ENCODE measurements at places on chromosomes 5 and 9.

- no peak for DNase-seq
Measured at GRCh38 chr5:172692981-172693380, 51.9 kb downstream of the NEURL1B start.

DNA sequence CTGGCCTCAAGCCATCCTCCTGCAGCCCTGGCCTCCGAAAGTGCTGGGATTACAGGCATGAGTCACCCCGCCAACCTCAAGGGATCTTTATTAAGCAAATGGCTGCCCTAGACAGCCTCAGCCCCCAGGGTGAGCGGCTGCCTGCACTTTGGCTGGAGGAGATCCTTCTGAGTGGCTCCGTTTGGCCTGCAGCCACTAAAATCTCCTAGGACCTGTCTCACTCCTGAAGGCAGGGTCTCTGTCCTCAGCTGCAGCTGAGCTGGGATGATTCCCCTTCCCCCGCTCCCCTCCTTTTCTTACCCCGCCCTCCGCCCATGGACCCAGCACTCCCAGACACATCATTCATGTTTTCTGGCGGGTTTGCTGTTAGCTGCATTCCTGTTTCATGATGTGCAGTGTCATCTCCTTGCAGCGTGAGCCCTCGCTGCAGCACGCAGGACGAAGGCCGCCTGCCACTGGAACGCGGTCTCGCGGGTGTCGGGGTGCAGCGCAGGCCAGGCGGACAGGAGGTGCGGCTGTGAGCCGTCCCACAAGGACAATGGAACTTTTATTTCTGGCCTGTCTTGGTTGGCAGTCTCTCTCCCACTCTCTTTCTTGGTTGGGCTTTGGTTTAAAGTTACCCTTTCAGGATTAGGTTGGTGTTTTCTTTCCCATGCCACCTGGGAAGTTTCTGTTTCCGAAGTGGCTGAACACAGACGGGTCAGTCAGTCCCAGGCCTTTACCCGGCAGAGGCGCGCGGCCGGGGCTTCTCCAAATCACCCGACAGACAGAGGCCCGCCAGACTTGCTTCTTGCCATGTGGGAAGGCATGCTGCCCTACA, 137.1 kb downstream of the FOXD1 start:
- no peak for DNase-seq

GRCh38 chr9:120265791-120266190, 314.2 kb downstream of the CDK5RAP2 start:
- no peak for DNase-seq

GRCh38 chr5:1736889-1737711, 62.5 kb downstream of the MRPL36 start:
- DNase-seq: no peak

- no peak for DNase-seq
Measured at GRCh38 chr9:86126998-86127972, 27.9 kb upstream of the GOLM1 start.

DNA sequence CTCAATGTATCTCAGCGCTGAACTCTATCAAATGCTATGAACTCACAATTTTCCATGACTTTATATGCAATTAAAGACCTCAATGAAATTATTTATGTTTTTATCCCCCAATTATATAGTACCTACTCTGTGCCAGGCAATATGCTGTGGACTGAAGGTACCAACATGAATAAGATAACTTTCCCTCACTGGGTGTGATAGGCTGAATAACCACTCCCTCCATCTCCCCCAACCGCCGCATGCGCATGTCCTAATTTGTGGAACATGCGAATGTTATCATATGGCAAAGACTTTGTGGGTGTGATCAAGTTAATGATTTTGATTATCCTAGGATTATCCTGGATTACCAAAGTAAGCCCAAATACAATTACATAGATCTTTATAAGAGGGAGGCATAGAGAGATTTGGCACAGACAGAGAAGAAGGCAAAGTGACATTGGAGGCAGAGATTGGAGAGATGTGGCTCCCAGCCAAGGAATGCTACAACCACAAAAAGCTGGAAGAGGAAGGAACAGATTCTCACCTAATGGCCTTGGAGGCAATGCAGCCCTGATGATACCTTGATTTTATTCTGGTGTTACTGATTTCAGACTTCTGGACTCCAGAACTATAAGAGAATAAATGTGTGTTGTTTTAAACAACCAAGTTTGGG, 149.1 kb upstream of the VCAN start:
- DNase-seq: no peak

- DNase-seq: no peak
Measured at GRCh38 chr5:102879741-102880140, 124.6 kb downstream of the PAM start.

DNA sequence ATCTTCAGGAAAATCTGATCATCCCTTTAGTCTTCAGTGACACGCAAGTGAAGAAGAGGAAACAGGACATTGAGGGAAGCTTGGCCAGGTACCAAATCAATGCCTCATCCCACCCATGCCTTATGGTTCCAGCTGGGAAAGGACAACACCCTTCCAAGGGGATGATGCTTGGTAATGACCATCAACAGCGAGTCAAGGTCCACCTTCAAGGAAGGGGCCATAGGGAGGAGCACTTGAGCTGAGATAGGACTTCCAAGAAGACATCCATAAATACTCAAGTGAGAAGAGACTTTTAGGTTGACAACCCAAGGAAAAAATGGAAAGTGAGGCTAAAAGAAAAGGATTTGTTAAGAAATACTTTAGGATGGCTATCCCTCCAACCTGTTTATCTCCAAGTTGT, 27.1 kb upstream of the GAS1 start:
- no peak for DNase-seq

- no peak for DNase-seq
Measured at GRCh38 chr5:111509119-111509518, 3.2 kb downstream of the STARD4 start.

GRCh38 chr9:134004131-134004873, 12.2 kb upstream of the VAV2 start:
- DNase-seq: no peak

- no peak for DNase-seq
Measured at GRCh38 chr9:95497772-95498171, 19.0 kb downstream of the PTCH1 start.

DNA sequence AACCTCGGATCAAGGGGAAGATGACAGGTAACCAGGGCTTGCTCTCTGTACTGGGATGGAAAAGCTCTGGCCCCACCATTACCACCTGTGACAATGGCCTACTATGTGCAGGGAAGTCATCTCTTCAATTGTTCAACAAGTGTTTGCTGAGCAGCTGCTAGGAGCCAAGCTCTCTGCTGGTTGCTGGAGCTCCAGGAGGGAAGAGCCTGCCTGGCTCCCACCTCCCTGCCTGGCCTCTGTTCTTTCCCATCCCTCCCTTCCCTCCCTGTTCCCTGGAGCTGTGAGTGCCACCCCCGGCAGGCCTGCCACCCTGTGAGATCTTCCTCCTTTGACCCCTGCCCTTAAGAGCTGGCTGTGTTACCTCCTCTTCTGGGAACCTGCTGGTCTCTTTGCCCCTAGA, 59.7 kb upstream of the IER5L start:
- no peak for DNase-seq

GRCh38 chr9:109828254-109828653, 48.3 kb downstream of the PALM2AKAP2 start:
- DNase-seq: no peak

- no peak for DNase-seq
Measured at GRCh38 chr5:33565324-33565723, 124.6 kb downstream of the TARS1 start.

DNA sequence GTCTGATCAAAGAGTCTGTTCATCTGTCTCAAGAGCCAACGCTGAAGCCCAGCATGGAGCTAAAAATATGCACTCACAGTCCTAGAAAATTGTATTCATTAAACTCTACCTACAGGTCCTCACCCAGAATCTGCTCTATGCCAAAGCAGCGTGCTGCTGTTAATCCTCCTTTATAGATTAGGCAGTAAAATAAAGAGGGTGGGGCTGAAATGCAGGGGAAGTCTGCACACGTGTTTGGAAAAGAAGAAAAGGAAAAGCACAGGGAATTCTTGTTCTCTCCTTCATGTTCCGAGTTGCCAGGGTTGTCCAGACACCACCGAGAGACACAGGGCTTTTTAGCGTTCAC, 121.4 kb upstream of the TMEM161B start:
- DNase-seq: no peak

- no peak for DNase-seq
Measured at GRCh38 chr5:6979061-6979460, 265.8 kb downstream of the TENT4A start.

DNA sequence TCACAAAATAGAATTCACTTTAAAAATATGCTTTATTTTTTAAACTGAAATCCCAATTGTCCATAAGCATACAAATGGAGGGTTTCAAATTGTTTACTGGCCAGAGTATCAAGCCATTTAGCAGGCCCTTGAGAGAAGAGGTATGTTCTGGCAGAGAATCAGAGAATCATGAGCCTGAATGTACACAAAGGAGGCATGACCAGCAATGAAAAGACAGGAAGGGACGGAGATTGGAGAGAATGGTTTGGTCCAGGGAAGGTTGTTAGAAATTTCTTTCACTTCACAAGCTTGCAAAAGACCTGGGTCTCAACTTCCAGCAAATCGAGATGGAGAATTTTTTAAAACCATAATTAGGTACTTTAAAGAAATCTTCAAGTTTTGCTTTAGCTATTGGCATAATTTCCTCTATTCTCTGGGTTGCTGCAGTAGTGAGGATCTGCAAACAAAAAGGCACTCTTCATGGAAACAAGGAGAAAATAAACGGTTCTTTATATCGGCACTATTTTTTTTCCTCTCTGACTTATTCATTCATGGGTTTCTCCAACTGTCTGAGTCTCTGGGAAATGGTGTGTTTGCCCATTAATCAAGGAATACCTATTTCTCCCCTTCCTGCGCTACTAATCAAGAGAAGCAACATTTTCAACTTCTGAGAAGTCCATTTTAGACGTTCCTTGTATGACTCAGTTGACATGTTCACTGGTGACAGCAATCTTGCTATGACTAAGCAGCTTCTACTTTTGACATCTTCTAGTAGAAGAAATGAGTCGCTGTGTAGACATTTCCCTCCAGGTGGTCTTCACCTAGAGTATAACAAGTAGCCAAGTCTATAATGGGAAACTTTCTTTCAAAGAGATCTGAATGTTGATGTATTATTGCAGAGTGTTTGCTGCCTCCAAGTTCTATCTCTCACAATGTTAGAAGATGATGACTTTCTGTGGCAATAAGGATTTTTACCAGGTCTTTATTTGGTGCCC, 23.1 kb upstream of the ERCC6L2 start:
- peak; percentile 63 for DNase-seq

DNA sequence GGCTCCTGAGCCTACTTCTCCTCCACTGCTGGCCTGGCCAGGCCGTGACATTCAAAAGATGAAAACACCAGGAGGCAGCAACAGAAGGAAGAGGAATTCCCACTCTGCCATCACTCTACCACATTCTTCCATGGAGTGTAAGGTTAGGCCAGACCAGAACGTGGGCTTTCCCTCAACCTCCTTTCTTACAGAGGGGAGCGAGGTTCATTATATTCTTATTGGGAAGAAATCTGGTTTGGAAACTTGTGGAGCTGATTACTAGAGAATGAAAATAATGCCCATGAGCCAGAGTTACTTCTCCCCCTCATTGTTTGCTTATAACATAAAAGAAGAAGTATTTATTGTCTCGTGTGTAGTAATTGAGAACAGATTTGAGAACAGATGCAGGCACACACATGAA, 136.3 kb upstream of the BASP1 start:
- DNase-seq: no peak

GRCh38 chr9:101738566-101739183, at the start of gene GRIN3A:
GRIN3A (minus strand) TSS chr9:101738647; CDS start chr9:101737979, 668 bp downstream.
- DNase-seq: no peak

DNA sequence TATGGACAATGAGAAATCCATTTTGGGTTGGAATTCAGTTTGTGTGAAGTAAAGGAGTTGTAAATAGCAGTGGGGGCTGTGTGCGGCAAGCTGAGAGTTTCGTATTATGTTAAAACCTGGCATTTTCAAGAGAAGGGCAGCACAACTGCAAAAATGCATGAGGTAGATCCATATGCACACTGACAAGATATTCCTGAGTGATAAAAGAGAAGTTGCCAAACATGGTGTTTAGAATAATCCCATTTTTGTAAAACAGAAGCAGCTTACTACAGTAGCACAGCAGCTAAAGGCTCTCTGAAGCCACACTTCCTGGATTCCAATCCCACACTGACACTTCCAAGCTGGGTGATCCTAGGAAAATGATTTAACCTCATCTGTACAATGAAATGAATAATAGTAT, 11.2 kb downstream of the GLRA1 start:
- DNase-seq: no peak

GRCh38 chr5:174649391-174649790, 75.0 kb upstream of the MSX2 start:
- DNase-seq: no peak

- DNase-seq: no peak
Measured at GRCh38 chr5:102858221-102858620, 103.1 kb downstream of the PAM start.

DNA sequence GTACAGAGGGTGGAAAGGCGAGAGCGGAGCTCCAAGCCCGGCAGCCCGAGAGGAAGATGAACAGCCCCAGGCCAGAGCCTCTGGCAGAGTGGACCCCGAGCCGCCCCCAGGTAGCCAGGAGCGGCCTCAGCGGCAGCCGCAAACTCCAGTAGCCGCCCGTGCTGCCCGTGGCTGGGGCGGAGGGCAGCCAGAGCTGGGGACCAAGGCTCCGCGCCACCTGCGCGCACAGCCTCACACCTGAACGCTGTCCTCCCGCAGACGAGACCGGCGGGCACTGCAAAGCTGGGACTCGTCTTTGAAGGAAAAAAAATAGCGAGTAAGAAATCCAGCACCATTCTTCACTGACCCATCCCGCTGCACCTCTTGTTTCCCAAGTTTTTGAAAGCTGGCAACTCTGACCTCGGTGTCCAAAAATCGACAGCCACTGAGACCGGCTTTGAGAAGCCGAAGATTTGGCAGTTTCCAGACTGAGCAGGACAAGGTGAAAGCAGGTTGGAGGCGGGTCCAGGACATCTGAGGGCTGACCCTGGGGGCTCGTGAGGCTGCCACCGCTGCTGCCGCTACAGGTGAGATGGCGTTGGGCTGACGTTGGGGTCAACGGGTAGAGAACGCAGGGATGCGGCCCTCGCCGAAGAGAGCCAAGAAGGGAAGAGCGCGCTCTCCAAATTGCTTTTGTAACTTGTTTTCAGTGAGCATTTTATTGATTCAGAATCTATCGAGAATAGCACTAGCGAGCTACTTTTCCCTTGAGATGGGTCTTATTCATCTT, at the start of gene PTGER4:
PTGER4 (plus strand) TSS at position 3 of the 769 bp plus-strand sequence. CDS start 1,079 bp downstream, outside the sequence.
- DNase-seq: no peak

DNA sequence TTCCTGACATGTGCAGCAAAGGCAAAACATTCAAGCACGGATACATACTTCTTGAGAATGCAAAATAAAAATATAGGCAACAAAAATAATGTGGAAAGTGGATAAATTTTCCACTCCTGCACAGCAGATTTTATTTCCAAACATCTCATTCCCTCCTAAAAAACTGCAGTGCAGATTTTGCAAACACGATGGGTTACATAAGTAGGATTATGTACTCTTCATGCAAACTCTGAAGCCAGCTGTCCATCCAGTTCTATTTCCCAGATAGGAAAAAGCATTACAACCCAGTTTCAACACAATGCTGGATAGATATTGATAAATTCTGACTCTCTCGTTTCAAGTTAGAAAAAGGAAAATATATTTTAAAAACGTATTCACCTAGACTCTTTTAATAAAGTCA, 52.7 kb upstream of the CCNG1 start:
- DNase-seq: no peak

Data from endothelial cell of umbilical vein (primary cell).